ENCODE measurements at places on chromosomes 1 and 21. TPM values are rescaled to one million over a fixed set of nuclear protein-coding genes. Genes with fewer than 3 reads are reported as not detected.
A peak's percentile ranks its signal among the peaks of the same experiment; 100 is the strongest.

DNA sequence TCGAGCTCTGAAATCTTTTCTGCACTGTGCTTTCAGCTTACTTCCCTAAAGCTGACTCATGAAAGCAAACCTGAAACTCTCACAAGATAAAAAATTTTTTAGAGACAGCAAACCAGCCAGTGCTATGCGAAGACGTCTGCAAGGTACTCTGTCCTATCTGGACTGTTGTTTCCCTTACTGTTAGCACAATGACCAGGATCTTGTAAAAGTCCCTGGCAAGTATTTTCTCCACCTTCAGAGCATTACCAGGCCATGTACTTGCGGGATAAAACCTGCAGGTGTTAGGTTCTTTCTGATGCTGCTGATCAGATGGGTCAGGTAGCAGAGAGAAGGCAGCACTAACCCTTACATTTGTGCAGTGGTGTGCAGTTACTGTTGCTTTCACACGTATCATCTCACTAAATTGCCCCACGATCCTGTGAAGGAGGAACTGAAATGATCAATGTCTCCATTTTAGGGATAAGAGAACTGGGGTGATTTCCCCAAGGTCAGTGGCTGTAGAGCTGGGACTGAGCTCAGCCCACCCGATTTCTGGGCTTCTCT lies 56.6 kb downstream of the PLXNA2 start:
- peaks cover 14% of the 10 kb centered on the region for H3K27me3 ChIP-seq
- no peaks in the 10 kb centered on the region for H3K36me3 ChIP-seq
- H3K4me1 ChIP-seq = peaks cover 16% of the 10 kb centered on the region
- H3K4me3 ChIP-seq = no peak overlapping the region
- no peak for DNase-seq

GRCh38 chr1:101235696-101236515 lies 913 bp upstream of the S1PR1 start:
- H3K36me3 ChIP-seq = peaks cover 81% of the 10 kb centered on the region
- H3K27me3 ChIP-seq = no peaks in the 10 kb centered on the region
- peaks cover 45% of the 10 kb centered on the region for H3K4me1 ChIP-seq

DNA sequence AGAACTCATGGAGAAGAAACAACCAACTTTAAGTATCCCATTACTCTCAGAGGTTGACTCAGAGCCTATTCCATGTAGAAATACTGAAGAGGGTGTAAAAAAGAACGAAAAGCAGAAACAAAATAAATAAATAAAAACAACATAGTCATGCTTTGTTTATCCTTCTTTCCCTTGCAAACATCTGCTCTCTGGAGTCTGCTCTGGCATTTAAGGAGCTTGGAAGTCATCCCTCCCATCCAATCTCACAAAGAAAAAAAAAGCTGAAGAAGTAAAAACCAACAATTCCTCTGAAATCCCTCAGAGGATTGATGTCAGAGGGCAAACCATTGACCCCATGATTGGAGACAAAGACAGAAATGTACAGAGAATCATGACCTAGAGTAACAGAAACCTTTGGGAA lies 302.6 kb upstream of the GREM2 start:
- no peaks in the 10 kb centered on the region for H3K27me3 ChIP-seq
- H3K4me3 ChIP-seq = no peak overlapping the region
- H3K27ac ChIP-seq = no peak overlapping the region
- H3K36me3 ChIP-seq = no peaks in the 10 kb centered on the region

- no peak overlapping the region for H3K27ac ChIP-seq
- H3K4me3 ChIP-seq = no peak overlapping the region
- peaks cover 8% of the 10 kb centered on the region for H3K4me1 ChIP-seq
- H3K27me3 ChIP-seq = peaks cover 18% of the 10 kb centered on the region
- no peak for DNase-seq
These were observed 12.2 kb upstream of the NPL start for GRCh38 chr1:182777386-182777785.

The OR1C1 gene
- total RNA-seq = not detected

DNA sequence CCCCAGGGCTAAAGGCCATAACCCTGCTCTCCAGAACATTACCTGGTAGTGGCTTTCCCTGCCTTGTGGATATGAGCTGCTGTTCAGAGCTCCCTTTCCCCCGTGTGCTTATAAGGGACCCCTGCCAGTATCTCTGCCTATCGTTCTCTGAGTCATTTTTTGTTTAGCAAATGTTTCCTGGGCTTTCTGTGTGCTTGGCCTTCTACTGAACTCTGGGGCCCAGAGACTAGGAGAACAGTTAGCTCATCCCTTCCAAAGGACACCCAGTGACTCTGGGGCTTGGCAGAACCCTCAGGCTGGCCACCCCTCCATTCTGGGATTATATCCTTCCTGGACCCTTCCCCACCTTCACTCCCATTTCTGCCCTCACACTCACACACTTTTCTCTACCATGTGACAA lies 80.8 kb upstream of the POU3F1 start:
- no peaks in the 10 kb centered on the region for H3K36me3 ChIP-seq
- H3K27me3 ChIP-seq = peaks cover 12% of the 10 kb centered on the region
- no peak overlapping the region for H3K4me3 ChIP-seq
- DNase-seq = no peak

GRCh38 chr1:208533746-208534598 lies 289.8 kb upstream of the PLXNA2 start:
- no peak overlapping the region for H3K4me3 ChIP-seq
- H3K4me1 ChIP-seq = no peaks in the 10 kb centered on the region
- H3K27ac ChIP-seq = no peak overlapping the region
- H3K36me3 ChIP-seq = no peaks in the 10 kb centered on the region
- no peak for DNase-seq

- H3K27me3 ChIP-seq = peaks cover 7% of the 10 kb centered on the region
- H3K36me3 ChIP-seq = no peaks in the 10 kb centered on the region
- no peak overlapping the region for H3K4me3 ChIP-seq
These were observed 106.7 kb downstream of the SETD4 start for GRCh38 chr21:35953597-35953996.

The RXFP4 gene
- total RNA-seq = not detected

DNA sequence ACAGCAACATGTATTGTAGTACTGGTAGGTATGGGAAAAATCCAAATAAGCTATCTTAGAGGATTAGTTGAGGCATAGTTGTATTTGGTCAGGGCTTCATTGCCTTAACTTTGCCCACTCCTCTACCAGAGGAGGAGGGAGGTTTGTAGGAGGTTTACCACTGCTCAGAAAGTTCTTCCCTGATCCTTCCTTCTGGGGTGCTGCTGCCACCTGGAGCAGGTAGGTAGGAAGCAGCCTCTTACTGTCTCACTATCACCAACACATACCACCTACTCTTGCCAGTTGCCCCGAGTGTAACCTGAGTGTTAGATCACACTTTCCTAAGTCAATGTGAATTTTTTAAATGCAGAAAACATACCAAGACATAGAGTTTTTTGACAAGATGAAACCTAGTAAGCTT lies 24.1 kb upstream of the ZSWIM5 start:
- H3K36me3 ChIP-seq = no peaks in the 10 kb centered on the region
- no peak overlapping the region for H3K4me3 ChIP-seq

- no peak overlapping the region for H3K27ac ChIP-seq
- no peaks in the 10 kb centered on the region for H3K36me3 ChIP-seq
- DNase-seq = no peak
- no peaks in the 10 kb centered on the region for H3K27me3 ChIP-seq
- H3K4me1 ChIP-seq = no peaks in the 10 kb centered on the region
These were observed 114.0 kb downstream of the PPP1R12B start for GRCh38 chr1:202462342-202463076.

GRCh38 chr1:57620605-57621004 lies 196.7 kb upstream of the DAB1 start:
- no peak overlapping the region for H3K27ac ChIP-seq
- peaks cover 2% of the 10 kb centered on the region for H3K4me1 ChIP-seq
- DNase-seq = no peak
- no peaks in the 10 kb centered on the region for H3K36me3 ChIP-seq
- no peak overlapping the region for H3K4me3 ChIP-seq

DNA sequence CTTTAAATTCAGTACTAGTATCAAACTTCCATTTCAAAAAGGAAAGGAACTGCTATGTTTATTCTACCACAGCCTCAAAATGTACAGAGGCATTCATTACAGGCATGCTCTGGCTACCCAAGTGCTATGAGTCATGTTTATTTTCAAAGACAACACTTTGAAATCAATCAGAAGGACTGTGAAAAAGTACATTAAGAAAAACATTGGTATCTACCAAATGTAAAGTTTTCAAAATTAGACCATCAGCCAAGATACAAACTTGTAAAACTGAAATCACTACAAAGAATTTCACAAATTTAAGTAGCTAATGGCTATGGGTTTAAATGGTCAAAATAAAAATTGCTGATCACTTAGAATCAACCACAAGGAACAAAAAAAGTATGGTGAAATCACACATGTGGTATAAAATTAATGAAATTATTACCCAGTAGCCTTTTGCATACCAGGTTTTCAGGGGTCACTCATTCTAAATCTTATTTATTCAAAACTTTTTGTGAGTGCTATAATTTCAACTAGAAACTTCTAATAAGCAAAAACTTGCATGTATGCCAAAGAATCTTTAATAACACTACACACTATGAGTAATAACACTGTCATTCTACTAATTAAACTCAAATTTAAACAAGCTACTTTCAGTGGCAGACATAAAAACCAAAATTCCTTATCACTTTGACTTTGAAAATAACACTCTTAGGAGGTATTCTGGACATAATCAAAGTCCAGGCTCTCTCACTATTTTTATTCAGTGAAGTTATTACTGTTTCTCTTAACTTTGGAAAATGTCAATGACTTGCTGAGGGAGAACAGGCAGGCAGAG lies 49.2 kb downstream of the ENAH start:
- DNase-seq = no peak
- H3K4me1 ChIP-seq = no peaks in the 10 kb centered on the region
- H3K36me3 ChIP-seq = no peaks in the 10 kb centered on the region
- H3K4me3 ChIP-seq = no peak overlapping the region

DNA sequence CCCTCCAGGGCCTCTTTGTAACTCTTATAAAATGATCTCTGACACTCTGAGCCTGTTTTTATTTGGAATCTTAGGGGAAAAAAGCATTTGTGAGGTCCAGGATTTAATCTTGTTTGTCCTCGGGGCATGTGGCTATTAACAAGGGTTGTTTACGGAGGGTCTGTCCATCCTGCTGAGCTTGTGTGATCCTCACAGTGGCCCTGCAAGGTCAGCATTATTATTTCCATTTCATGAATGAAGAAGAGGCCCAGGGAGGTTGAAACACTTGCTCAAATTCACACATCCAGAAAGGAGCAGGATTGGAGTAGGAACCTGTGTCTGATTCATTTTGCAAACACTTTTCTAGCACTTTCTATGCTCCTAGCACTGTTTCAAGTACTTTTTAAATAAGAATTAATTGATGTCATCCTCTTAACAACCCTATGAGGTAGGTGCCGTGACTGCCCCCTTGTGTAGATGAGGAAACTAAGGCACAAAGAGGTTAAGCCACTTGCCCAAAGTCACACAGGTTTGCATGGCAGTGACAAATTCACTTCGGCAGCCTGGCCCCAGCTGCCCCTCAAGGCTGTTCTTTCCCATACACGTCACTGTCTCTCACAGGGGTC lies 178.9 kb downstream of the MIS18A start:
- no peaks in the 10 kb centered on the region for H3K4me1 ChIP-seq
- no peak for DNase-seq
- H3K36me3 ChIP-seq = no peaks in the 10 kb centered on the region
- no peak overlapping the region for H3K27ac ChIP-seq

- H3K36me3 ChIP-seq = no peaks in the 10 kb centered on the region
- H3K27ac ChIP-seq = no peak overlapping the region
- peaks cover 12% of the 10 kb centered on the region for H3K27me3 ChIP-seq
- no peaks in the 10 kb centered on the region for H3K4me1 ChIP-seq
- H3K4me3 ChIP-seq = no peak overlapping the region
These were observed 1.8 kb upstream of the KCNJ15 start for GRCh38 chr21:38254970-38255369.

GRCh38 chr1:2229911-2230731 lies 2.0 kb downstream of the SKI start:
- peaks cover 3% of the 10 kb centered on the region for H3K27me3 ChIP-seq
- H3K27ac ChIP-seq = peak overlapping the region; percentile 92

DNA sequence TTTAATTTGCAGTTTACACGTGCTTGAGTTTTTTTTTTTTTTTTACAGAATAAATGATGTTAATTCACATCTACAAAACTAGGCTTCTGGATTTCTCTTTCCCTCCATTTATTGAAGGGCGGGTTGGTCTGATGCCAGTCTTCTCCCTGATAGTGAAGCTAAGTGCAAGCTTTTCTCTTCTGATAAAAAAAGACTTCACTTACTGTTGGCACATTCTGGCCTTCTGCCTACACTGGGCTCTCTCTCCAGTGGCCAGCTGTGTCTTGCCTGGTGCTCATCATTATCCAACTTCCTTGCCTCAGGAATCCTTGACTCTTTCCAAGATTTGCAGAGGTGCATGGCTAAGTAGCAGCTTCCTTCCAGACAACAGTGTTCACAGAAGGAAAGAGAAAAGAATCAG lies 7.6 kb upstream of the RAP1A start:
- DNase-seq = no peak
- H3K4me1 ChIP-seq = peaks cover 23% of the 10 kb centered on the region
- no peak overlapping the region for H3K4me3 ChIP-seq
- H3K27ac ChIP-seq = no peak overlapping the region
- peaks cover 15% of the 10 kb centered on the region for H3K36me3 ChIP-seq
- no peaks in the 10 kb centered on the region for H3K27me3 ChIP-seq

- no peak overlapping the region for H3K4me3 ChIP-seq
- peaks cover 10% of the 10 kb centered on the region for H3K27me3 ChIP-seq
- no peaks in the 10 kb centered on the region for H3K4me1 ChIP-seq
- no peak for DNase-seq
- H3K27ac ChIP-seq = no peak overlapping the region
- no peaks in the 10 kb centered on the region for H3K36me3 ChIP-seq
These were observed 144.2 kb downstream of the LYPLAL1 start for GRCh38 chr1:219317762-219318353.

The C1QA gene
- total RNA-seq = not detected

All from activated CD4-positive, alpha-beta memory T cell treated with anti-CD3 and anti-CD28 coated beads, Interleukin-2, amount 10 ng/mL, durations not matched to agents 7 days and 5 days (primary cell).